Right hindlimb (tissue), 1 donor: ENCODE measurements at places on chromosomes 13 and 19.
A peak's percentile ranks its signal among the peaks of the same experiment; 100 is the strongest.

DNA sequence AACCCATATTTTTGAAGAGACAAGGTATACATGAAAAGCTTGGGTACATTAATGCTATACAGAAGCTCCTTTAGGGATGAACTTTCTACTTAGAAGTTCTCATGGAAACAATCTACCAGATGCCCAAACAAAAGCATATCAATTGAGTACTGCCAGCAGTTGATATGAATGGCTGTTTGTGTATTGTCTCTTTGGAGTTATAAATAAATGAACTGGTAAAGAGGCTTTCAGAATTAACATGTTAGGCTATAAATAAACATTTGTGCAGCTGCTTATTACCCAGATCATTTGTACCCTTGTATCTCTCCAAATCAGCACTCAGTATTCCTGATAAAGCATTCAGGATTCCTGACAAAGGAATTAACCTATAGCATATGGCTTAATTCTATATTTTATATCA lies 418.9 kb downstream of the FGF14 start:
- no peak for DNase-seq

- DNase-seq, result peak; percentile 81
Observed at GRCh38 chr13:97223711-97224541, 1.8 kb downstream of the MBNL2 start.

- no peak for DNase-seq
Observed at GRCh38 chr19:29564574-29565005, 38.8 kb downstream of the VSTM2B start.

- DNase-seq, result no peak
Observed at GRCh38 chr19:23263870-23264590, 13.8 kb upstream of the ZNF724 start.

DNA sequence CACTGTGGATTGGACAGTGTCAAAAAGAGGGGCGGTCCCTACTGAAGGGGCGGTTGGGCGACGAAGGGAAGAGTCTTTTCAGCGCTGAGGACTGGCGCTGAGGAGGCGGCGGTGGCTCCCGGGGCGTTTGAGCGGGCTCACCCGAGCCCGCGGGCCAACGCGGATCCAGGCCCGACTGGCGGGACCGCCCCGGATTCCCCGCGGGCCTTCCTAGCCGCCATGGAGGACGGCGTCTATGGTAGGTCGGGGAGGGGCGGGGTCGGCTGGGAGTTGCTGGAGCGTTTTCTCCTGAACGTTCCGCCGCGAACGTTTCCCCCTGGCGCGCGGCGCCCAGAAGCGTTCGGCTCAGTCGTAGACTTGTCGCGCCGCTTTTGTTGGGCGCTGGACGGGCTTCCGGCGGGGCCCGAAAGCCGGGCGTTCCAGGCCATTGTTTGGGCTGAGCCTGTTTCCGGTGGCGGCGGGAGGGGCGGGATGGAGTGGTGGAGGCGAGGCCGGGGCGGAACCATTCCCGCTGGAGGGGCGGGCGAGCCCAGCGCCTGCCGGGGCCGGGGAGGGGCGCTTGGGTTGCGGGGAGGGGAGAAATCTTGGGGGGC lies at the start of gene CYTH2:
TSS of gene CYTH2 (plus strand) at position 81 of the 593 bp plus-strand sequence. CDS start at position 220, 139 bp downstream.
- DNase-seq, result peak; percentile 93

DNA sequence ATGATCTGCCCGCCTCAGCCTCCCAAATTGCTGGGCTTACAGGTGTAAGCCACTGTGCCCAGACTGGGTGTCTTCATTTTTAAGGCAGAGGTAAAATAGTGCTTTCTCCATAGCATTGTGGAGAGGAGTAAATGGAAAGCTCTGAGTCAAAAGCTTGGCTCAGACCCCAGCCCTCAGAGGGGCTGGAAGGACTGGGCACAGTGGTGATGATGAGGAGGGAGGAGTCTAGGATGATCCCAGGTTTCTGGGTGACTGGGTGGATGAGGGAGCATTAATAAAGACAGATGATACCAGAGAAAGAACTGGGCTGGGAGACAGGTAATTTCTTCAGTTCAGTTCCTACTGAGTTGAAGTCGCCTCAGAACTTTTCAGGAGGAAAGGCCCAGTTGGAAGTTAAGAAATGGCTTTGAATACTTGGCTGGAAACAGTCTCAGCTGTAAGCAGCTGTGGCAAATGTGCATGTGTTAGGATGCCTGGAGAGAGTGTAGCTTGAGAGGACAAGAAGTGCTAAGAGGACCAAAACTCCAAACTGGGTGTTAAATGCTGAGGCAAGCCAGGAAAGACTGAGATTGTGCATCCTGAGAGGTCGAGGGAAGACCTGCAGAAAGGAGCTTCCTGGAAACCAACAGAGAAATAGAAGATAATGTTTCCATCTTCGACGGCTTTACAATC lies 37.1 kb upstream of the MEDAG start:
- no peak for DNase-seq

DNA sequence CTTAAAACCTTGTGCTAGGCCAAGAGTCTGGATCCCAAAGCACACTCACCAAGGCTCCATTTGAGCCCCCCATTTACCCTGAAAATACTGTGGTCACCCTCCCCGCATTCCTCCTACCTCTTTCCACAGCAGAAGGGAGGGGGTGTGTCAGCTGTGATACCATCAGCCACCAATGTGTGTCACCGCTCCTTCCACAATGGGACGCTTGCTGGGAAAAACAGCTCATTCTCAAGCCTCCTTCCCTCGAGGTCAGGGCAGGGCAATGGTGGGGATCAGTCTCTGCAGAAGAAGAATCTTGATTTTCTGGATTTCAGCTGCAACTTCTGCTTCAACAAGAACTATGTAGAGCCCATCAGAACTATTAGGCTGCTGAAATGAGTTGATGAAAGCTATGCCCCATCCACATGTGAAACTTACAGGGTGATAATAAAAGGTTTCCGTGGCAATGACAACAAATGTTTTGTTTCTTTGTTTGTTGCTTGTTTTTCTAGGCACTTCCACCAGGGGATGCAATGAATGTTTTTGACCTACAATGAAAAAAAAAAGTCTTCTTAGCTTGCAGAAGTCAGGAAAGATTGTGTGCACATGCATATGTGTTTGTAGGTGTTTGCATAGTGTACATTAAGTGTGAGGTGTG lies 26.4 kb upstream of the ZNF507 start:
- DNase-seq, result peak; percentile 24

GRCh38 chr13:99225078-99225477 lies 24.4 kb downstream of the UBAC2 start:
- no peak for DNase-seq

GRCh38 chr19:1618157-1619093 lies 13.2 kb upstream of the UQCR11 start:
- no peak for DNase-seq

GRCh38 chr13:112751617-112752016 lies 61.8 kb downstream of the ATP11A start:
- DNase-seq, result no peak

- no peak for DNase-seq
Observed at GRCh38 chr13:44713788-44714469, 137.8 kb upstream of the TSC22D1 start.

- DNase-seq, result no peak
Observed at GRCh38 chr13:109196948-109197347, 567.5 kb downstream of the MYO16 start.

DNA sequence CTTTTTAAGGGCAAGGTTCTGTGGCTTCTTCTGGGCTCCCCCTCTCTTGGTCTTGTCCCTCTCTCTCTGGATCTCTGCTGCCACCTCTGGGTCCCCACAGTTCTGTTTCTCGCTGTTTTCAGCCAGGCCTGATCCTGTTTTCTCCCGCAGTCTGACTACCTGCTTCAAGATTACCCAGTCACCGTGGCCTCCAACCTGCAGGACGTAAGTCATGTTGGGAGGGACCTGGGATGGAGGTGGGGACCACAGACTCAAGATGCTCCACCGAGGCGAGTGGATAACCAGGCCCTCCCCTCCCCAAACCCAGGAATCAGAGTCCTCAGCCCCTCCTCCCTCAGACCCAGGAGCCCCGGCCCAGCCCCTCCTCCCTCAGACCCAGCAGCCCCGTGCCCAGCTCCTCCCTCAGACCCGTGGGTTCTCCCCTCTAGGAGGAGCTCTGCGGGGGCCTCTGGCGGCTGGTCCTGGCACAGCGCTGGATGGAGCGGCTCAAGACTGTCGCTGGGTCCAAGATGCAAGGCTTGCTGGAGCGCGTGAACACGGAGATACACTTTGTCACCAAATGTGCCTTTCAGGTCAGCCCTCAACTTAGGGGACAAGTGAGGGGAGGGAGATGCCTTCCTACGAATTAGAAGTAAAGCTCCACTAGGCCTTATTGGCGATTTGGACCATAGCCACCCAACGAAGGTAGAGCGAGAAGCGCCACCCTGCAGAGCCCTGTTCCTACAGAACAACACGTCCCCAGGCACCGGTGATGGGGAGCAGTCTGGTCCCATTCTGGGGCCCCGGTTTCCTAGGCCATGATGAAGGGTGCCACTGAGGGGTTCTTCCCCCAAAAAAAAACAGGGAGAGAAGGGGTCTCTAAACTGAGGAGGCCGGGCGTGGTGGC lies 2.2 kb downstream of the FLT3LG start:
- DNase-seq, result peak; percentile 71
